Sciatic nerve (tissue), 2 donors: ENCODE measurements at places on chromosomes 4 and X. TPM values are rescaled to one million over a fixed set of nuclear protein-coding genes. Genes with fewer than 3 reads are reported as not detected.

The RPS6KA6 gene
- 2.7 TPM for total RNA-seq

The NXF3 gene
- 0.94 TPM for total RNA-seq

The L1CAM gene
- total RNA-seq = 83.2 TPM

GRCh38 chrX:15072880-15073279 lies 197.0 kb downstream of the ASB9 start:
- DNase-seq = no peak

GRCh38 chr4:9847968-9848748 lies 66.7 kb downstream of the DRD5 start:
- no peak for DNase-seq

DNA sequence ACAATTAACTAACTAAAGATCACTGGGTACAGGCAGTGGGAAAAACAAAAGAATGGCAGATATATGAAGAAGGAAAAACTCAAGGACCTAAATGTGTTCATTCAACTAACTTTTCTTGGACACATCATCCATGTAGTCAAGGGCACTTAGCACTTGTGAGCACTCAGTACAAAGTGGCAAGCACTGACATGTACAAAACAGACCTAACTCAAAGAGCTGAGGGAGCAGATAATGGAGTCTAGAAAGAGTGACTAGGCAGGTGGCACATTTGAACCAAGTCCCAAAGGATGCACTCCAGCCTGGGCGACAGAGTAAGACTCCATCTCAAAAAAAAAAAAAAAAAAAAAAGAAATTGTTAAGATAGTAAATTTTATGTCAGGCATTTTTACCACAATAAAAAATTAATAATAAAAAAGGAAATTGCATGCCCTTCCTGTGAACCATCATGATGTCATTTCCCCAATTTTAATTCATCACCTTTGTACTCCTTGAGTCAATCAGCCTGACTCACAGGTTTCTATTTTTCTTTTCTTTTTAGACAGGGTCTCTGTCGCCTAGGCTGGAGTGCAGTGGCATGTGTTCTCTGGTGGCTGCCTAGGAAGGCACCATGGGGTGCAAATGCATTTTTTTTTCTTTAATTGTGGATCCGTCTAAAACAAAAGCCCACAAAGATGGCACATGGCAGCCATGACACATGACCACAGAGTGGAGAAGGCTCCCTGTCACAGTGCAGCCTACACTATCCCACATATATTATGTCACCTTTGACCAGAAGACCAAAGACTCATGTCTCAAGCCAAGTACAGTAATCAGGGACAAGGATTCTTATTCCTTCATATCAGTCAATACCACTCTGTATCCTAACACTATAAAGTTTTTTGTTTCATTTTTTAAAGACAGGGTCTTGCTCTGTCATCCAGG lies 91.9 kb downstream of the CHST7 start:
- no peak for DNase-seq

- DNase-seq = no peak
Measured at GRCh38 chr4:150886597-150886996, 128.5 kb downstream of the LRBA start.

- DNase-seq = no peak
Measured at GRCh38 chr4:11710453-11711093, 281.9 kb upstream of the HS3ST1 start.

- DNase-seq = no peak
Measured at GRCh38 chr4:83054928-83055327, 19.9 kb downstream of the COPS4 start.

DNA sequence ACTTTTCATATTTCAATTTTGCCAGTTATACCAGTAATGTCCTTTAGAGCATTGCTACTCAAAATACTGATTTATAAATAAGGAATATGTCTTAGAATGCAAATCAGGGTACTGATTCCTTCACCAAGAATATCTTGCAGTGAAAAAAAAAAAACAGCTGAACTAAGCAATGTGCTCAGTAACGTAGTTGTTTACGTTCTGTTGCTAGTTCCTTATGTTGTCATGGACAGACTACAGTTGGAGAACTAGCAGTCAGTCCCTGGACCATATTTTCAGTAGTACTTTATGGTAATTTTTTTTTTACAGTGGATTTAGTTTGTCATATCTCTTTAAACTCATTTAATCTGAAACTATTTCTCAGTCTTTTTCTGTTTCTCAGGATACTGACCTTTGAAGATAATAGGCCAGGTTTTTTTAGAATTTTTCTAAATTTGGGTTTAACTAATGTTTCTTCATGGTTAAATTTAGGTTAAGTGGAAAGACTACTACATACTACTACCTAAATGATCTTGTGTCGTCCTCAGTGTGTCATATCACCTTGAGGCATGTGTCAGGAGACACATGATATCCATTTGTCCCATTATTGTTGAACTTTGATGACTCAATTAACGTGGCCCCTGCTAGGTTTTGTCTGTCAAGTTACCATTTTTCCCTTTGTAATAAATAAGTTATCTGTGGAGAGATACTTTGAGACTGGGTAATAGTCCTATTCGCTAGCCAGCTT lies 21.0 kb downstream of the SMARCAD1 start:
- DNase-seq = no peak
